Calu3 (cell line): ENCODE measurements at places on chromosomes 16 and 17. TPM values are rescaled to one million over a fixed set of nuclear protein-coding genes. Genes with fewer than 3 reads are reported as not detected.

DNA sequence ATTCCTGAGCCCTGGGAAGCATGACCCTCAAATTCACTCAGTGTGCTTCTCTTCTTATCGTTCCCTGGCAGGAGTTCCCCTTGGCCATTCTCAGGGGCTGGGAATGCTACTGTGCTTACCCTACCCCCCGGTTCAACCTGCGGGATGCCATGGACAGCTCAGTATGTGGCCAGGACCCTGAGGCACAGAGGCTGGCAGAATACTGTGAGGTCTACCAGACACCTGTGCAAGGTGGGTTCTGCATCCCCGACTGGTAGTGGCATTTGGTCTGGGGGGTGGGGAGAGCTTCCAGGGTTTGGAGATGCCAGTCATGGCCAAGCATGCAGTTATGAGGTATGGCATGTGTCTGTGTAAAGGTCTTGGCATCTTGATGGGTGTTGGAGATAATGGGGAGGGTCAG, 39.4 kb downstream of the WSCD1 start:
- DNase-seq: no peak
- H3K27me3 ChIP-seq: peaks cover 77% of the 10 kb centered on the region
- H3K36me3 ChIP-seq: no peaks in the 10 kb centered on the region
- H3K4me1 ChIP-seq: no peaks in the 10 kb centered on the region

- H3K36me3 ChIP-seq: peaks cover 51% of the 10 kb centered on the region
- H3K4me1 ChIP-seq: peaks cover 4% of the 10 kb centered on the region
- H3K27me3 ChIP-seq: peaks cover 15% of the 10 kb centered on the region
Observed at GRCh38 chr17:7219229-7219811, 316 bp downstream of the DLG4 start.

GRCh38 chr17:79189305-79189704, 114.7 kb downstream of the ENGASE start:
- H3K4me1 ChIP-seq: no peaks in the 10 kb centered on the region
- no peak overlapping the region for H3K27ac ChIP-seq
- peaks cover 100% of the 10 kb centered on the region for H3K27me3 ChIP-seq
- no peaks in the 10 kb centered on the region for H3K36me3 ChIP-seq

DNA sequence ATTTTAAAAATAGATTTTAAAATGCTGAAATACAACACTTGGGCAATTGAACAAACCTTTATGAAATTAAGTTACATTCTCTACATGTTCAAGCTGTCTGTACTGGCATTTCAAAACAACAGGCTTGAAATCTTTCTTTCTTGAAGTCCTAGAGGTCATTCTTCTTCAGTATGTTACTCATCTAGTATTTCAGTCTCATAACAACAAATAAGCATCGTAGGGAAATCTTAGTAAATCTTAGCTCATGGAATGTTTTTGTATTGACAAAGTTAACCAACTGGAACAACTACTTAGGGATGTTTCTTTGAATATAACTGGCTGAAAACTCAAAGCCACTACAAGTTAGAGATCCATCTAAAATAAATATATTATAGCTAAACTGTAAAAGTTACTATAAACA, 96.6 kb downstream of the KIF2B start:
- no peak overlapping the region for H3K4me3 ChIP-seq
- no peaks in the 10 kb centered on the region for H3K27me3 ChIP-seq
- H3K36me3 ChIP-seq: no peaks in the 10 kb centered on the region
- no peak overlapping the region for H3K27ac ChIP-seq

GRCh38 chr17:37476431-37477120, 13.1 kb upstream of the DUSP14 start:
- DNase-seq: peak; percentile 50
- H3K4me3 ChIP-seq: no peak overlapping the region
- peaks cover 63% of the 10 kb centered on the region for H3K36me3 ChIP-seq
- H3K27ac ChIP-seq: peak overlapping the region; percentile 34

- peaks cover 42% of the 10 kb centered on the region for H3K27me3 ChIP-seq
- H3K4me3 ChIP-seq: no peak overlapping the region
- H3K4me1 ChIP-seq: peaks cover 23% of the 10 kb centered on the region
- H3K27ac ChIP-seq: no peak overlapping the region
- no peak for DNase-seq
- peaks cover 1% of the 10 kb centered on the region for H3K36me3 ChIP-seq
Observed at GRCh38 chr16:75130150-75130771, 13.7 kb upstream of the LDHD start.

DNA sequence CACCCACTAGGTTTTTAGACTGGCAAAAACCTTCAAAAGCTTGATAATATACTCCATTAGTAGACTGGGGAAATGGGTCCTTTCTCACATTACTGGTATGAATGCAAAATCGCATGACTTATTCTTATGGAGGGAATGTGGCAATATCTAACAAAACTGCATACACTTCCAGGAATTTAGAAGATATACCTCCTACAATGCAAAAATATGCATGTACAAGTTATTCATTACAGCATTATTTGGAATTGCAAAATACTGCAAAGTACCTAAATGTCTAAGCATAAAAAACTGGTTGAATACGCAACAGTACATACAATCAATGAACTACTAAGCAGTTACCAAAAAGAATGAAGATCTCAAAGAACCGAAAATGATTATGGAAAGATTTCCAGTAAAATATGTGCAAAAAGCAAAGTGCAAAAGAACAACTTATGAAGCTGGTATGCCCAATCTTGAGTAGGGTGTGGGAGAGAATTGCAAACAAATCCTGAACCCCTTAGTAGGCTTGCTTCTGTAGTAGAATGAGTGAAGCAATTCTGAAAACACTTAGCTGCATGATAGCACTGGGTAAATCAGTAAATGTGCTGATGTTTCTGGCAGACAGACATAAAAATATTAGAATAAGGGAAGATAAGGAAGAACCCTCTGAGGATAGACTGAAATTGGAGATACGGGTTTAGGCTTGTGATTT, 180.1 kb downstream of the PARN start:
- no peak for DNase-seq
- H3K27ac ChIP-seq: peak overlapping the region; percentile 15
- H3K36me3 ChIP-seq: no peaks in the 10 kb centered on the region
- no peaks in the 10 kb centered on the region for H3K27me3 ChIP-seq
- H3K4me3 ChIP-seq: peak overlapping the region; percentile 5
- peaks cover 33% of the 10 kb centered on the region for H3K4me1 ChIP-seq

DNA sequence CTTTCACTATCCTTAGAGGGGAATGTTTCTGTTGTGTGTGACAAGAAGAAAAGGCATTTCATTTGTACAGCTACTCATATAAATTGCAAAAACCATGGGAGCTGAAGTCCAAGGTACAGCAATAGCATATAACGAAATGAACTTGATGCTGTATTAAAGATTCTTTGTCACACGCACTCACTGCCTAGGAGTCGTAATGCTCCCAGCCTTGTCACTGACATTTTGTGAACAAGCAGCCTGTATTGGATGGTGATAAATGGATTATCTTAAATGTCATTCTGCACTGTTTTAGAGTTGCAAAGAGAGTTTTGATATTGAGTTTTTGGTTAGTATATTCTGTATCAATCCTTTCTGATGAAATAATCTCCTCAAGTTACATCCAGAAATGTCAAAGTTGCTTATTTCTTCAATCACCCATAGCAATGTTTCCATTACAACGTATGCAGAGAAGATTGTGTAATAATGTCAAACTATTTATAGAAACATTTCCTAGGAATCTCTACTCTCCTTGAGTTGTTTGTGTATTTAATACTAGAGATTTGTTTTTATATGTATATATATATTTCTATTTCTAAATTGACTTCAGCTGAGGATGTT, 270.6 kb downstream of the FTO start:
- H3K36me3 ChIP-seq: no peaks in the 10 kb centered on the region
- H3K27ac ChIP-seq: no peak overlapping the region
- H3K27me3 ChIP-seq: no peaks in the 10 kb centered on the region
- H3K4me1 ChIP-seq: no peaks in the 10 kb centered on the region
- H3K4me3 ChIP-seq: no peak overlapping the region

GRCh38 chr17:151886-152859, 14.8 kb downstream of the SCGB1C2 start:
- no peaks in the 10 kb centered on the region for H3K36me3 ChIP-seq
- no peak for DNase-seq
- no peak overlapping the region for H3K27ac ChIP-seq
- H3K4me1 ChIP-seq: no peaks in the 10 kb centered on the region
- H3K4me3 ChIP-seq: no peak overlapping the region

The KRTAP3-2 gene
- total RNA-seq: not detected in 2 replicates

The KAT8 gene
- total RNA-seq: 66.6 and 69.9 TPM in 2 replicates
